ENCODE measurements at places on chromosomes 1 and 21.

DNA sequence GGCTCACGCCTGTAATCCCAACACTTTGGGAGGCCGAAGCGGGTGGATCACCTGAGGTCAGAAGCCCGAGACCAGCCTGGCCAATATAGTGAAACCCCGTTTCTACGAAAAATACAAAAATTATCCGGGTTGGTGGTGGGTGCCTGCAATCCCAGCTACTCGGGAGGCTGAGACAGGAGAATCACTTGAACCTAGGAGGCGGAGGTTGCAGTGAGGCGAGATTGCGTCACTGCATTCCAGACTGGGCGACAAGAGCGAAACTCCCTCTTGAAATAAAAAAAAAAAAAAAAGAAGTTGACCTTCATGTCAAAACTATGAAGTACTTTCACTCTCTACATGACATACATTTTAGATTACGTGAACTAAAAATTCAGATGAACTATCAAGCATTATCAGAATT lies 153.7 kb downstream of the COL11A1 start:
- no peak for DNase-seq
- no peaks in the 10 kb centered on the region for H3K4me1 ChIP-seq
- H3K27me3 ChIP-seq, result no peaks in the 10 kb centered on the region
- H3K4me3 ChIP-seq, result no peak overlapping the region
- no peak overlapping the region for H3K27ac ChIP-seq

DNA sequence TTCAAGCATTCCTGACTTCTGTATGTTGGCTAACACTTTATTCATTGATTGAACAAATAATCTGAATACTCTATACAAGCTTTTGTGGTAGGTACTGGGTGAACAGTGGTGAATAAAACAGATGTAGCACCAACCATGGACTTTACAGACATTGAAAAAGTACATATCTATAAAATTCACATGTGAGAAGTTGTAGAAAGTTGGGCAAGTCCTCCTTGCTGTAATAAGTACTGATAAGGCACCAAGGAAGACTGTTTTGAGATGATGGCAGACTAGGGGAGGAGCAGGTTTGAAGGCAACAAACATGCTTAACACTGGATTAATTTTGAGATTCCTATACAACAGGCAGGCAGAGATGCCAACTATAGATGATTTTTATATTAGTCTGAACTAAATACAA lies 42.4 kb downstream of the RNF2 start:
- no peak overlapping the region for H3K27ac ChIP-seq
- no peak for DNase-seq
- no peaks in the 10 kb centered on the region for H3K4me1 ChIP-seq

DNA sequence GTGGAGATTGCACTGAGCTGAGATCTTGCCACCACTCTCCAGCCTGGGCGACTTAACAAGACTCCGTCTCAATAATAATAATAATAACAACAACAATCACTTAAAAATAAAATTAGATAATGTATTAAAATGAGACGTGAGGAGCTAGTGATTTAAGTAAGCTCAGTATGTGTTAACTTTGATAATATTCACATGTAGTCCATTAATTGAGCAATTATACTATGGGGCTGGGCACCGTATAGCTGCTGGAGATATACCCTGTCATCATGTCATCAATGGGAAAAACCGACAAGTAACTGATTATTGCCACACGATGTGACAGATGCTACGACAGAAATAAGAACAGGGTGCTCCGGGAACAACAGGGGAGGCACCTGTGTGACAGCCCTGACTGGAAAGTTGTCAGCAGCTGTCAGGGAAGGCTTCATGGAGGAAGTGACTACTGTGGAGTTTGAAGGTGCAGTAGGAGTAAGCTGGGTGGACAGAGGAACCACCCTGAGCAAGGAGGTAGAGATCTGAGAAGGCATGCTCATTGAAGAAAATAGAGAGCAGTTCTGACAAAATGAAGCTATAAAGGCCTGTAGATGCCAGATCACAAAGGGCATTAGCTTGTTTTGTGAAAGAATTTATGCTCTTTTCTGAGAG lies 924 bp upstream of the CAMSAP2 start:
- H3K27me3 ChIP-seq, result peaks cover 45% of the 10 kb centered on the region
- H3K4me3 ChIP-seq, result peak overlapping the region; percentile 90
- H3K36me3 ChIP-seq, result no peaks in the 10 kb centered on the region
- H3K4me1 ChIP-seq, result peaks cover 10% of the 10 kb centered on the region
- DNase-seq, result no peak
- no peak overlapping the region for H3K27ac ChIP-seq

GRCh38 chr1:4090556-4090955 lies 190.5 kb upstream of the C1orf174 start:
- H3K36me3 ChIP-seq, result no peaks in the 10 kb centered on the region
- no peak overlapping the region for H3K4me3 ChIP-seq
- DNase-seq, result no peak
- no peaks in the 10 kb centered on the region for H3K4me1 ChIP-seq
- H3K27ac ChIP-seq, result no peak overlapping the region

DNA sequence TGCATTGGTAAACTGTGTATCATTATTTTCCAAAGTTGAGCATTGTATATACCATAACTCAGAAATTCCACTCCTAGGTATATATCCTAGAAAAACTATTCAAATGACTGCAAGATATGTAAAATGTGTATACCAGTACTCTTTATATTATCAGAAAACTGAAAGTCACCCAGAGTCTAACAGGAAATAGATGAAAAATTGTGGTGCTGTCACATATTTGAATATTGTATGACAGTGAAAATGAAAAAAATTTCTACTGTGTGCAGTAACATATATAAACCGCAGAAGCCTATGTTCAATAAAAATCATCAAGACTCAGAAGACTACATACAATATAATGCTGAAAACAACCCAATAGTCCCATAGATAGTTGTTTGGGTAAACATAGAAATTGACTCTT lies 74.4 kb upstream of the LYPLAL1 start:
- H3K4me3 ChIP-seq, result no peak overlapping the region
- no peak overlapping the region for H3K27ac ChIP-seq
- no peaks in the 10 kb centered on the region for H3K36me3 ChIP-seq
- no peaks in the 10 kb centered on the region for H3K4me1 ChIP-seq
- no peak for DNase-seq
- no peaks in the 10 kb centered on the region for H3K27me3 ChIP-seq

DNA sequence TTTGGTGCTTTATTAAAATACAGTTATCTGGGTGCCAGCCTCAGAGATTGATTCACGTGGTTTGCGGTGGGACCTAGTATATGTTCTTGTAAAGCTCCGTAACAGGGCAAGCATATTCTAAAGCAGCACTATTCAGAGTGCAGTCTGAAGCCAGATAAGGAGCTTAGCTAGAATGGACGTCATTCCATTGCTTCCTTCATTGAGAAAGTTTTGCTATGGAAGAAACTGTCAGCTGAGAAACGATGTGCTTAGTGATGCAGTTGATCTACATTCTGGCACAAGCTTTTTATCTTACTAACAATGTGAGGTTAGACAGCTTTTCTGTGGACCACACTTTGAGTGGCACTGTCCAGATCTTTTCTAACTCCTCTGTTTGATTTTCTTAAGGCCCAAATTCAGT lies 26.2 kb downstream of the SLC44A3 start:
- no peaks in the 10 kb centered on the region for H3K36me3 ChIP-seq
- no peak overlapping the region for H3K27ac ChIP-seq
- DNase-seq, result no peak
- peaks cover 6% of the 10 kb centered on the region for H3K27me3 ChIP-seq
- H3K4me3 ChIP-seq, result no peak overlapping the region
- peaks cover 3% of the 10 kb centered on the region for H3K4me1 ChIP-seq
